ENCODE measurements at places on chromosomes 7 and 10. TPM values are rescaled to one million over a fixed set of nuclear protein-coding genes. Genes with fewer than 3 reads are reported as not detected.

The PIP gene
- total RNA-seq, result not detected

The IL6 gene
- total RNA-seq, result 0.92 TPM

The MYH16 gene
- total RNA-seq, result not detected

The PAPOLB gene
- not detected for total RNA-seq

The STAG3 gene
- total RNA-seq, result 24.2 TPM

The ZFYVE27 gene
- 23.9 TPM for total RNA-seq

The ZC3HAV1L gene
- 16.5 TPM for total RNA-seq

The RTKN2 gene
- 8.5 TPM for total RNA-seq

The COX19 gene
- 18.2 TPM for total RNA-seq

The IKZF1 gene
- total RNA-seq, result 379 TPM

The GBX1 gene
- not detected for total RNA-seq

The CLEC2L gene
- total RNA-seq, result not detected
